NCI-H1092 treated with DMSO at 0.1 percent for 48 hours (cell line): ENCODE measurements at places on chromosomes 6 and 20.

GRCh38 chr6:56349194-56349593, 101.8 kb upstream of the COL21A1 start:
- DNase-seq: no peak

- DNase-seq: peak; percentile 97
Observed at GRCh38 chr20:25280051-25280573, 32.2 kb downstream of the PYGB start.

GRCh38 chr6:49806145-49806544, 19.1 kb upstream of the PGK2 start:
- peak; percentile 27 for DNase-seq

DNA sequence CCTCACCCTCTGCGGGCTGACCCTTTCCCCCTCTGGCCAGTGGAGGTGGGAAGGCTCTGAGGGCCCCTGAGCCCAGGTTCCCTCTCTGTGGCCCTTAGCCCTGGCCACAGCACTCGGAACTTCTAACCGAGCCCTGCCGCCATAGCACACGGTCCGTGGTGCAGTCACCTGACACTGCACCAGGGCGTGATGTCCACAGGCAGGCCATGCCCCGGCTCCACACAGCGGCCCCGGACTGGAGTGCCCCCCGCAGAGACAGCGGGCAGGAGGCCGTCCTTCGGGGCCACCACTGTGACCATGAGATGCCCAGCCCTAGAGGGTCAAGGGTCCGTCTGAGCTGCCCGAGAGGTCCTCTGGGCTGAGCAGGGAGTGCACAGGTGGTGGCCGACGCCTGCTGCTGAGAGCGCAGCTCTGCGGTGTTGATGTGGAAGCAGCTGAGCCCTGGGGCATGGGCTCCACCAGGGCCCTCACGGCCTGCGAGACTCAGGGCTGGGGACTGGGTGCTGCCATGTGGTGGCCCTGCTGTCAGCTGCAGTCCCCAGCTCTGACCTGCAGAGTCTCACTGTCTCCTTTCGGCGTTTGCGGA, 11.2 kb upstream of the BHLHE23 start:
- no peak for DNase-seq

- no peak for DNase-seq
Observed at GRCh38 chr6:139050770-139051313, 22.3 kb downstream of the ABRACL start.

GRCh38 chr6:38212579-38212978, 393.1 kb downstream of the ZFAND3 start:
- peak; percentile 82 for DNase-seq

GRCh38 chr6:119147101-119148053, 68.9 kb upstream of the FAM184A start:
- no peak for DNase-seq

DNA sequence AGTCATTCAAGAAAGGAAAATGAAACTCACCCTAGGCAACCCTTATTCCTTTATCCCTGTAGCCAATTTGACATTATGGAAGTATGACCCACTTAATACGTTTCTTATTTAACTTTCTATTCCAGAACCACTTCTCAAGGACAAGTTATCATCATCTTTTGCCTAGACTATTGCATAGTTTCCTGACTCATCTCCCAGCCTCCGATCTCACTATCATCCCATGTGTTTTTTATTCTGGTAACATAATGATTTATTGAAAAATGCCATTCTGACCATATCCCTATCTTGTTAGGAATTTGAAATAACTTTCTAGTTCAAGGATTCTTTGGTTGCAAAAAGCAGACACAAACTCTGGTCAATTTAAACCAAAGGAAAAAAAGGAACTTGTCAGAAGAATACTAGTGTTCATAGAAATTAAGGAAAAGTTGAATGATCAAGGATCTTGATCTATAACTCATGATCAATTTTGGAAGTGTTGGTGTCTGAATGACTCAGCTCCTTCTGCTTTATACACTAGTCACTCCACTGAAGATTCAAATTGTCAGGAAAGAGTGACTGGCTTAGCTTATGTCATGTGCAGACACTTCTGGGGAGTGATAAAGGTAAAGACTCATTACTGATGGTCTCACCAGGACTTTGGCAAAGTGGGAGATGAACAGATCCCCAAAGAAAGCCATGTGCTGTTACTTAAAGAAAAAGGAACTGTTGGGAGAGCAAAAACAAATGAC, 8.5 kb upstream of the TINAG start:
- DNase-seq: no peak

- DNase-seq: no peak
Observed at GRCh38 chr20:61436667-61437279, 184.7 kb downstream of the CDH4 start.

DNA sequence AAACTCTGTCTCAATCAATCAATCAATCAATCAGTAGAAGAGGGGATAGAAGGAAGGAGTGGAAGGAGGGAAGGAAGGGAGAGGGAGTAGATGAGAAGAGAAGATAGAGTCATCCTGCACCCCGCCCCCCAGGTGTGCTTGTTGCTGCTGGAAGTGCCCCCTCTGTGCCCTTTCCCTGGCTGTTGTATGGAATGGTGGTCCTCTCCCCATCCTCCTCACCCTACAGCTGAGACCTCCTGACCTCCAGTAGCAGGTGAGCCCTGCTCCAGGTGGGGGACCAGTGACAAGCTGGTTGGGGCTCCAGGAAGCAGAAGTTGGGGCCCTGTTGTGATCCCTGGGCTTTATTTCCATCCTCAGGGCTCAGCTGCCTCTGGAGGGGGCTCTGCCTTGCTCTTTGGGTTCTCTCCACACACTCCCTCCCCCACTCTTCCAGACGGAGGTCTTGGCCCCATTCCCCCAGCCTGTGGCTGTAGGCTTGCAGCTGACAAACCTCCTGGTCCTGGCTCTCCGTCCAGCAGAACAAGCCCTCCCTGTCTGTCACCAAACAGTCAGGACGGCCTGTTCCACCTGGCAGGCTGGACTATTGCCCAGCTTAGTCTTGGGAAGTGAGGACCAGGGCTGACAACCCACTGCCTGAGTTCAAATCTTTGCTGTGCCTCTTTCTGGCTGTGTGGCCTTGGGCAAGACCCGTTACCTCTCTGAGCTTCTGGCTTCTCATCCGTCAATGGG, 26.0 kb upstream of the SCRT2 start:
- DNase-seq: no peak

GRCh38 chr20:33827634-33828325, 16.6 kb downstream of the CHMP4B start:
- DNase-seq: no peak

DNA sequence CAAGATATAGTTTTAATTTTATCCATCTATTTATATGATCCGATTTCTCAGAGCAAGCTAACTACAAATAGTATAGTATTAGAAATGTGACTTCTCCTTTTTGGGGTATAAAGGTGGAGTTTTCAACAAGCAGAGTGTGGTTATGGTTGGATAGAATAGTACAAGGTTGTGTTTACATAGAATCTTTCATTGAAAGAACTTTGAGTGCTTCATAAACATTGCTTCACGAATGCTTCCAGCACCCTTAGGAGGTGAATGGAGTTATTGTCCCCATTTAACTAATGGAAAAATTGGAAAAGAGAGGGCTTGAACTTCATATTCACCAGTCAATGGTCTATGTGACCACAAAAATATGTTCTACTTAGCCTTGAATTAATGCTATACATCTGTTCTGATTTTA, 134.1 kb upstream of the CITED2 start:
- DNase-seq: no peak

DNA sequence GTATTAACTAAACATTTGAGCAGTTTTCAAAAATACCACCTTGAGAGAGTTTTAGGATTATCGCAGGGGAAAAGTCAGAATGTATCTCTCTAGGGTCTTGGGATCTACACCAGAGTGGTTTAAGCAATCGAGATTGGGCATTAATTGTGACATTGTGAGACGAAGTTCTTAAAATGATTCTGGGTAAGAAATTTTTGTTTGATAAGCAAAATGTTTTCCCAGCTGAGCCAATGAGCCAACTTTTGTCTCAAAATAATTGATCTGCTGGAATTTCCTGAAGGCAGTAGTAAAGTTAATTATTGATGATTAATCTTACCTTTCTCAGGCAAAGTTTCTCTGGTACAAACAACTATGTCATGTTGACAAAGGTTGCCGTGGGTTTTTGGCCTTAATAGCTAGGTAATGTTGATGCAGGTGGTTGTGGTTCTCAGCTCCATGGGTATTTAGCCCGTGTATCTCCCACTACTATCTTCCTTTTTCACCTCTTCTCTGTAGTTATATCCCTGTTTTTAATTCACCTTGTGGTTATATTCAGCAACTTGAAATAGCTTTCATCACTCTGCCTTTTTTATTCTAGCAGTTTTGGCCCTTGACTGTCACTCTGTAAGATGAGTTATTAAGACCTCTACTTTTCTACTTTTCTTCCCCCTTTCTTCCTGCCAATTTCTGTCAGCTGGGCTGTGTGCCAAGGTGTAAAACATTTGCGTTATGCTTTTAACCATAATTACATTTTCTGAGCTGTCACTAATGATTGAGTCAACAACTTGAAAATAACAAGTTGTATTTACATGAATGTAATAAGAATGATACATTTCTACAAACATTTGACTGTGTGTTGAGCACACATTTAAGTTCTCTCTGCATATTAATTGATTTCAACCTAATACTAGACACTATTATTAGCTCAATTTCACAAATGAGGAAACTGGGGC, 368.3 kb upstream of the BTBD3 start:
- no peak for DNase-seq

GRCh38 chr20:50558483-50558925, 48.3 kb downstream of the PTPN1 start:
- DNase-seq: no peak

- DNase-seq: no peak
Observed at GRCh38 chr20:57076951-57077350, 189.5 kb downstream of the BMP7 start.

GRCh38 chr6:11685481-11686093, 93.0 kb downstream of the ADTRP start:
- DNase-seq: no peak

DNA sequence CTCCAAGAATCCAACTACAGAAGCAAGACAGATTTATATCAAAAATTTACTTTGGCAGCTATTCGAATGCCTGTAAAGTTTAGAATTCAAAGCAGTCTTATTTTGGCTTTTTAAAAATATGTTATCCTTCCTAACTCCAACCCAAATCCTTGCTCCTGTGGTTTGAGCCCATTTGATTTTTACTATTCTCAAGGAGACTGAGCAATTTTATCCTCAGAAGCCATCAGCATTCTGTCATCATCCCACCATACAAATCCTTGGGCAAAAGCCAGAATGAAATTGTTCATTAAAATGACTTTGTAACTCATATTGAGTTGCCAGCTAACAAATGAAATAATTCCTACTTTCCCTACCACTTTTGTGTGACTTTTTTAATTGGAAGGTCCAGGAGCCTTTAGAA, 392.8 kb downstream of the ADGRB3 start:
- DNase-seq: no peak

DNA sequence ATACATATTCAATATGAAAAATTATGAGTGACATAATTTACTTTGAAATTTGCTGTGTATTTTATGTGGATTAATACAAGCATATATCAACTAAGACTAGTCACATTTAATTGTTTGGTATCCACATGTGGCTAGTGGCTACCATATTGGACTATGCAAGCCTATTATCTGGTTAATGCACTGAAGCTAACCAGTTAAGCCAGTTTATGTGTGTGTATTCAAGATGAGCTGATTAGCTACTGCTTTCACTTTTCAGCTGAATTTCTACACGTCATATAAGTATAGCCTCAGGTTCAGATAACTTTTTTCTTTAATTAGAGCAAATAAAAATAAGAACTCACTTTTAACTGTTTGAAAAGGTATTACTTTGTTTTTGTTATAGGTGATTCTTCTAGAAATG, 903.7 kb downstream of the TFAP2A start:
- no peak for DNase-seq
